ENCODE measurements at places on chromosomes 5 and 9.

GRCh38 chr5:158816011-158816696, 283.6 kb downstream of the EBF1 start:
- DNase-seq, result no peak

- no peak for DNase-seq
These were observed 95.0 kb downstream of the ADAMTSL1 start for GRCh38 chr9:18568973-18569372.

DNA sequence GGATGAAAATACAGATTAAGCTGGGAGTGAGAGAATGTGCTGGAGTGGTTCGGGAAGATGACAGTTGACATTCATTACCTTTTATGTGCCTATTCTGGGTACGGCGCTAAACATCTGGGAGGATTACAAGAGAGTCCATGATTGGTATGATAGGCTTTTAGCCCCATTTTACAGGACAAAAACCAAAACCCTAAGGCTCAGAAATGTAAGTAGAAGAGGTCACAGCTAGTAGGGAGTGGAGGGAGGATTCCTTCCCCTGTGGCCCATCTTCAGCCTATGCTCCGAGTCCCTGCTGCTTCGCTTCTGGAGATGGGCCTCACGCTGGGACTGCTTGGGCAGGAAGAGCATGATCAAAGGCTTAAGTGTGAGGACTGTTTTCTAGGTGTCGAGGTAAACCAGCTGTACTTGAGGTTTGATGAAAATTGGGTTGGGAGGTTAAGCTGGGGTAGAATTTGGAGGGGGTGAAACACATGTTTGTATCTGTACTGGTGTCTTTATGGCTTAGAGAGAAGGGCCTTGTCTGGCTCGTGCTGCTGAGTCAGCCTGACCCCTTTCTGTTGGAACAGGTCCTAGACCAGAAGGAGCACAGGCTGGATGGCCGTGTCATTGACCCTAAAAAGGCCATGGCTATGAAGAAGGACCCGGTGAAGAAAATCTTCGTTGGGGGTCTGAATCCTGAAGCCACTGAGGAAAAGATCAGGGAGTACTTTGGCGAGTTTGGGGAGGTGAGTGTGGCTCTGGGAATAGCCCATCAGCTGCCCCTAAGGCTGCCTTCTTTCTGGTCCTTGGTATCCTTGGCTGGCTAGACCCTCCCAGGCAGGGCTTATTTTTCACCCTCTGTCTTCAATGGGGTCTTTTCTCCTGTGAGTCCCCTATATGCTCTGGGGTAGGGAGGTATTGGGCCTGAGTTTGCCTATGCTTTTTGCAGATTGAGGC, 2.1 kb downstream of the HNRNPAB start:
- DNase-seq, result no peak

- no peak for DNase-seq
These were observed 90.1 kb upstream of the LMX1B start for GRCh38 chr9:126523611-126524111.

DNA sequence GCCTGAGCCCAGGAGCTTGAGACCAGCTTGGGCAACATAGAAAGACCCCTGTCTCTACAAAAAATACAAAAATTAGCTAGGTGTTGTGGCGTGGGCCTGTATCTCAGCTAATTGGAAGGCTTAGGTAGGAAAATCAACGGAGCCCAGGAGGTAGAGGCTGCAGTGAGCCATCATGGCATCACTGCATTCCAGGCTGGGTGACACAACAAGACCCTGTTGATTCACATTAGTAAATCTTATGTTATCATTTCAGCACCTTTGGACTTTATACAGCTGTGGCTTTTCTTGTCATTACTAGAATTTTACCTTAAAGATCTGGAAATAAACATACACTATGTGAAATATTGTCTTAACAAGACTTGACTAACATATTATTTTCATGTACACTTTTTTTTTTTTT, 185.0 kb downstream of the ZNF608 start:
- DNase-seq, result no peak

DNA sequence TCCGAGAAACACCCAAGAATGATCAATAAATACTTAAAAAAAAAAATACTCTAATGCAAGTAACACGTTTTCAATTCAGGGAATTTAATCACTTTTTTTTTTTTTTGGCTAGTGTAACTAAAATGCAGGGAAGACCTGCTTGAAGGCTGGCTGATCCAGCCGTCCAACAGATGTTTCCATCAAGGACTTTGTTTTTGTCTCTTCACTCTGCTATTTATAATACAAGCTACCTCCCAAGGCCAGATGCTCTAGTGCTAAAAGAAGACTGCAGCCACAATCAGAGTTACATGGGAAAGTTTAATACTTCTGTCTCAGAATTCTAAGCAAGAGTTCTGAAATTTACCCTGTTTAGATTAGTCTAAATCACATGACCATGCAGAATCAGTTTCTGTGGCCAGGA, 14.5 kb downstream of the TBCA start:
- DNase-seq, result no peak

DNA sequence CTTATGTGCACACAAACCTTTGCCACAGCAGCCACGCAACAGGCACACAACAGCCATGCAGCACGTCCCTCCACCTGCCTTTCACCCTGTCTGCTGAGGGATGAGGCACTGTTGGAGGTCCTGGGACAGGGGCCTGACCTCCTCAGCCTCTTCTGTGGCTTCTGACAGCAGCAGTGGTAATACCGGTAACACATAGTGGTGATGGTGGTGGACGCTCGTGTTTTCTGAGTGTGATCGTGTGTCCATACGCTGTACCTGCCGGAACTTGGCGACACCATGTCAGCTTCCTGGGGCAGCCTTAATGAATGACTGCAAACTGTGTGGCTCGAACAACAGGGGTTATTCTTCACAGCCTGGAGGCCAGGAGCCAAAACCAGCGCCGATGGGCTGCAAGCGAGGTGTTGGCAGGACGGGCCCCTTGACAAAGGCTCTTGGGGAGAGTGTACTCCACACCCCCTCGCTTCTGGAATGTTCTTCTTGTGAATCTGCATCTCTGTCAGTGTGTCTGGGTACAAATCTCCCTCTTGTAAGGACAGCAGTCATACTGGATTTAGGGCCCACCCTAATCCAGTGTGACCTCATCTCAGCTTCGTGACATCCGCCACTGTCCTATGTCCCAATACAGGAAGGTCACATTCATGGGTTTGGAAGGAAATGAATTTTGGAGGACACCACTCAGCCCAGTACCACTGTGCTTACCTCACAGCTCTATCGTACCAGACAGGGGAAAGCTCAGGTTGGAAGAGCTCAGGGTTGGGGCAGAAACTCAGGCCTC, 55.3 kb upstream of the EXOC3 start:
- DNase-seq, result no peak

DNA sequence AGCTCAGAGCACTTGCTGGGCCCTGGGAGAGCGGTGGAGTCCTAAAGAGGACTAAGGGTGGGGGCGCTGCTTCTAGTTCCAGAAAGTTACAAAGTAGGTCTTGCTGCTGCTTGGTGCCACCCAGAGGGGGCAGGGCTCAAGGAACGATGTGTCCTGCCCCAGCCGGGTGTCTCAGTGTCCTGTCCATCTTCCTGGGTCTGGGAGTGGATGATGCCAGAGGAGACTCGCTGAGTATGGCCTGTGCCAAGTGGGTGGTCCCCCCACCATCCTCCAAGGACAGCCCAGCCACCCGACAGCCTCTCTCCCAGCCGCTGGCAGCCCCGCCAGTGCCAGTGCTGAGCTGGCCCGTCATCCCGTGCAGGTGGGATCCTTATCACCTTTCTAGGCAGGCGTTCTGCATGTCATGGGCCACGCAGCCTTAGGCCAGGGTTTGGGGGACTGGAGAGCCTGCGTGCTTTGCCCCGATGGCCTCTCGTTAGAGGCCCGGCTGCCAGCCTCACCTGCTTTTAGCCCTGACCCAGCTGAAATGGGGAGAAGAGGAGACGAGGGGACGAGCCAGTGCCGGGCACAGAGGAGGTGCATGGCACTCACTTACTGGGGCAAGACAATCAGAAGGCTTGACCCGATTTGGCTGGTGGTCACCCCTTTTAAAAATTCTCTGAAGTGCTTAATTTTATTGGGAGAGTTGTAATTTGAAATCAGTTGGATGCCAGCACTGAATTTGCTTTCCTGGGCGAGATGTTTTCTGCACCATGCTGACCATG, 5.6 kb downstream of the WNK2 start:
- no peak for DNase-seq

GRCh38 chr5:171589461-171589860, 170.0 kb downstream of the FGF18 start:
- no peak for DNase-seq

DNA sequence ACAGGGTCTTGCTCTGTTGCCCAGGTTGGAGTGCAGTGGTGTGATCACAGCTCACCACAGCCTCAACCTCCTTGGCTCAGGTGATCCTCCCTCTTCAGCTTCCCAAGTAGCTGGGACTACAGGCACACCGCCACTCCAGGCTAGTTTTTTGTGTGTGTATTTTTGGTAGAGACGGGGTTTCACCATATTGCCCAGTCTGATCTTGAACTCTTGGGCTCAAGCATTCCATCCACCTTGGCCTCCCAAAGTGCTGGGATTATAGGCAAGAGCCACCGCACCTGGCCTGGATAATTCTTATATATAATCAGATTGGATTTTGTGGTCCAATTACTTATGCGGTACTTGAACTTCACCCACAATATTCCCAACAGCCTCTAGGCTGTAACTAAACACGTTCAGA, 19.8 kb downstream of the CCDC69 start:
- no peak for DNase-seq

DNA sequence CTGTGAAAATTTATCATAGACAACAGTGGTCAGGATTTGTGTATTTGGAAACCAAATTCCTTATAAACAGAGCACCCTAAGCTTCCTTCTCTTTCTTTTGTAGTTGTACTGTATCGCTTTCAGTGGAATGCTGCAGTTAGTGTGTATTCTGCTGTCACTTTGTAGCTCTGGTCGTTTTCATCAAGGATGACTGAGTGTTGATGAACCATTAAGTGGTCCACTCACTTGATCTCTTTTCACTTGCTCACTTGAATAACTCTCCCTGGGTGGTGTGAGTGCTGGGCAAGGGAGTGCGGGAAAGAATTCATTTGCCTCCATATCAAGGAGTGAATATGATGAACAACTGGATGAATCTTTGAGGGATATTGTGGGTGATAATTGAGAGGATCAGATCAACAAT, 1225.7 kb upstream of the WWC1 start:
- DNase-seq, result no peak
